ENCODE measurements at places on chromosomes 16 and 17.
A peak's percentile ranks its signal among the peaks of the same experiment; 100 is the strongest.

DNA sequence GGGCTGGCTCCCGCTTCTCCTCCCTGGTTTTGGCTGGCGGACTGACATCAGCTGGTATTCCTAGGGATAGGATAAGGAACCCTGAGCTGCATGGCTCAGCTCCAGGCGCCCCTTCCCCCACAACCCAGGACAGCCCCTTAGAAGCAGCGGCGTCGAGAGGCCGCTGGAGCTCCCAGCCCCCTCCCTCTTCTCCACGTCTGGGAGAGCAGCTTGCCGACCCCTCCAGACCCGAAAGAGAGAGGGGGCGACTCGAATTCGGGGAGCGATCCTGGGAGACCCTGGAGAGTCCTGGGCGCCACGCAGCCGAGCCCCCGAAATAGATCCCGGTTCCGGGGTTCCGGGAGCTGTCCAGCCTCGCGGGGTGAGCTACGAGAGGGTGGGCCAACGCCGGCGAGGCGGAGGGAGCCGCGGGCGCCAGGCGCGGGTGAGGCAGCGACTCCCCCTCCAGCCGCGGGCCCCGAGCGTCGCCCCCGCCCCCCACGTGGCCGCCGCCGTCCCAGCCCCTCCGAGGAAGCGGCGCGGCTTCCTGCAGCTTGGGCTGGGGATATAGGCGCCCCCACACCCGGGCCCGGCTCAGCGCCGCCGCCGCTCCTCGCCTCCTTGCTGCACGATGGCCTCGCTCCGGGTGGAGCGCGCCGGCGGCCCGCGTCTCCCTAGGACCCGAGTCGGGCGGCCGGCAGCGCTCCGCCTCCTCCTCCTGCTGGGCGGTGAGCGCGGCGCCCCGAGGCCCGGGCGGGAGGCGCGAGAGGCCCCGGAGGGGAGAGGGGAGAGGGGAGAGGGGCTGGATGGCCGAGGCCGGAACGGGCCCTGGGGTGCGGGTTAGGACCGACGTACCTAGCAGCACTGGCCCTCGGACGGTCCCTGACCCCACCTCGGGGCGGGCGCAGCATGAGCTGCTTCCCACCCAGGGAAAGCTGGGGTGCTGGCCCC is at the start of gene RAMP2:
TSS of gene RAMP2 (plus strand) at position 576 of the 930 bp plus-strand sequence. CDS start at position 611, 35 bp downstream.
- DNase-seq, result no peak

DNA sequence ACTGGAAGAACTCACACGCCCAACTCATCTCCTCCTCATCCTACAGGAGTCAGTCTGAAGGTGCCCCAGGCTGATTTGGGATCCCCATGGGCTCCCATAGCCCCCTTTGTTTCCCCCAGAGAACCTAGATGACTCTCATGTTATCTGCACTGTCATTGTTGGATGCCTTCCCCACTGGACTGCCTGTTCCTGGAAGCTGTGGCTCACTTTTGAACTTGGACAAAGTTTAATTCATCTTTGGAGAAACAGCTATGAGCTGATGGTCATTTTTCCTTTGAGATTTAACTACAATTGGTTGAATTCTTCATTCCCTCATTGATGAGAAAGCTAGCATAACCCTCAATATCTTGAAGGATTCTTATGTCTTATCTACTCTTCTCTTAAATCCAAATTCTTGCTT is 186.6 kb downstream of the SALL1 start:
- no peak for DNase-seq

GRCh38 chr16:11379420-11379819 is 34.2 kb downstream of the RMI2 start:
- DNase-seq, result no peak

- no peak for DNase-seq
Measured at GRCh38 chr16:28003923-28004322, 59.6 kb downstream of the GSG1L start.

DNA sequence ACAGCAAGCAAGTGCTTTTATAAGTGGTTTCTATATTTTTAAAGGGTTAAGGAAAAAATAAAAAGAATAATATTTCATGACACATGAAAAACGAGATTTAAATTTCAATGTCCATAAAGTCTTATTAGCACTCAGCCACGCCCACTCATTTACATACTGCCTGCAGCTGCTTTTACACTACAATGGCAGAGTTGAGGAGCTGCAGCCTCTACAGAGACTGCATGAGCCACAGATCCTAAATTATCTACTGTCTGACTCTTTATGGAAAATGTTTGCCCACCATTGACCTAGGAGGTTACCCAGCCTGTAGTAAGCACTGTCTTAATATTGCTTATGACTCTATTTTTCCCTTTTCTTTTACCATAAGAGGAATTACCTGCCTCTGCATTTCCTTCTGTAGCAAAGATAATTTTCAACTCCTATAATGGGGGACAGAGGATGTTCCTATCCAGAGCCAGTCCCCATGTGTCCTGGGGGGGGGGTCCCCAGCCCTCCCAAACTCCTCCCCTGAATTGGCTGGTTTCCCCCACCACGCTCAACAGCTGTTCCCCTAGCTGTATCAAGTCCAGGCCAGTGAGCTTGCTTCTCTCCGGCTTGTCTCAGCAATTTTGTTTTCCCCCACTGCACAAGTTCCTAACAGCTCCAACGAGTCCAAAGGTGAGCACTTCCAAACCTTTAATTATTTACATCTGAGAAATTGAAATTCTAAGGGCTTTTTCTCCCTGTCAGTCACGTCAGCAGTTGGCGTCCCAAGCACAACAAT is 139.4 kb upstream of the ERCC4 start:
- no peak for DNase-seq

- peak; percentile 49 for DNase-seq
Measured at GRCh38 chr17:78112518-78113471, 15.8 kb downstream of the TMC6 start.

DNA sequence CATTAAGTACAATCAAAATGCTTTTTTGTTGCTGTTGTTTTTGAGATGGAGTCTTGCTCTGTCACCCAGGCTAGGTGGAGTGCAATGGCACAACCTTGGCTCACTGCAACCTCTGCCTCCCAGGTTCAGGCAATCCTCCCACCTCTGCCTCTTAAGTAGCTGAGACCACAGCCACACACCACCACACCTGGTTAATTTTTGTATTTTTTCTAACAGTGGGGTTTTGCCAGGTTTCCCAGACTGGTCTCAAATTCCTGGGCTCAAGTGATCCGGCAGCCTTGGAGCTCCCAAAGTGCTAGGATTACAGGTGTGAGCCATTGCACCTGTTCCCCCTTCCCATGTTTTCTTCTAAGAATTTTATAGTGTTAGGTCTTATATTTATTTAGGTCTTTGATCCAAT is 4.9 kb upstream of the ABAT start:
- DNase-seq, result no peak

GRCh38 chr16:80938004-80938878 is 68.4 kb downstream of the CMC2 start:
- no peak for DNase-seq

DNA sequence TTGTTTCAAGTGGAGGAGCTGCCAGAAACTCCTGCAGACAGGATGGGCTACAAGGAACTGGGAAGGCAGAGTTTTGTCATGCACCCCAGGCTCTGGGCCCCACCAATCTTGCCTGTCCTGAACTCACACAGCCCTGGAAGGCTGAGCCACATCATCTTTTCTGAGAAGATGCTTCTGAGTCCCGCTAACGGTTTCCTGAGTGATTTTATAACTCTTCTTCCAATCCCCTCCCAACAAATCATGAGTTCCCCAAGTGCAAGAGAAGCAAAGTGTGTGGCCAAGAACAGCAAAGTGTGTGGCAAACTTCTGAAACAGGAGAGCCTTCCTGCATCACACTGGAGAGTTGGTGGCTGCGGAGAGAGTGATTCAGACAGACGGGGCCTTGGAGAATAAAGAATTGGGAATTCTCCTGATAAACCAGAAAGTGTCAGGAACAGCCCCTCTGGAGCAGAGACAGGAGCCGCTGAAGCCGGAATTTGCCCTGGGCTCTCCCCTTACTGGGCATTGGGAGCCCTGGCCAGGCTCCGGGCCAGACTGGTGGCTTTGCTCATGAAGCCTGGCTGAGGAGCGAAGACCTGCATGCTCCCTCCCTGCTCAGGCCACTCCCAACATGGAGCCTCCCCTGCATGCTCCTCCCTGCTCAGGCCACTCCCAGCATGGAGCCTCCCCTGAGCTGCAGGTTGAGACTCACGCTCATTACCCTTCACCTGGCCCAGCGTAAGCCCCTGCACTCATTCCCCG is 47.2 kb downstream of the PITPNM3 start:
- DNase-seq, result no peak
